Naive thymus-derived CD8-positive, alpha-beta T cell (primary cell): ENCODE measurements at places on chromosomes 7 and 10.
A peak's percentile ranks its signal among the peaks of the same experiment; 100 is the strongest.

GRCh38 chr10:6516929-6517284, 63.2 kb downstream of the PRKCQ start:
- DNase-seq, result peak; percentile 27

GRCh38 chr10:95264227-95265051, 26.4 kb downstream of the PDLIM1 start:
- no peak for DNase-seq

GRCh38 chr7:156545979-156546378, 94.6 kb upstream of the RNF32 start:
- no peak for DNase-seq

GRCh38 chr7:81159402-81159801, 240.6 kb upstream of the SEMA3C start:
- no peak for DNase-seq

- DNase-seq, result no peak
These were observed 114.1 kb downstream of the ICA1 start for GRCh38 chr7:8147760-8148463.

DNA sequence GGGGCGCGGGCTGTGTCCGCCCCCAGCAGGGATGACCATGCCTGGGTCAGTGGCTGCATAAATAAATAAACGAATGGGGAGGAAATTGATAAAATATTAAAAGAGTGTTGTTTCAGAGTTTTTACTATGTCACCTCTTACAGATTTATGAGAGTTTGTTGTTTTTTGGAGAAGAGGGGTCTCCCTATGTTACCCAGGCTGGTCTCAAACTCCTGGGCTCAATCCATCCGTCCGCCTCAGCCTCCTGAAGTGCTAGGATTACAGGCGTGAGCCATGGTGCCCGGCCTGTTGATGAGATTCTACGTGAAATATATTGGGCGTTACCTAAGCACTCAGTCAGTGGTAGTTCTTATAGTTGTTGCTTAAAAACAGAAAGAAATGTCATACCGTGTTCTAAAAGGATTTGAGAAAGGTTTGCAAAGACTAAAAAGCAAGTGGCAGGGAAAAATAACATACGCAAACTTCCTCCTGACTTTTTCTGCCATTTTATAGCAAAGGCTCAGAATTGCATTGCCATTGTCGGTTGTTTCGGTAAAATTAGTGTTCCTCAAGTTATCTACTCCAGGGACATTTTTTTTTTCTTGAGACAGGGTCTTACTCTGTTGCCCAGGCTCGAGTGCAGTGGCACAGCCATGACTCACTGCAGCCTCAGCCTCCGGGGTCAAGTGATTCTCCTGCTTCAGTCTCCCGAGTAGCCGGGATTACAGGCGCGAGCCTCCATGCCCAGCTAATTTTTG, 39.5 kb upstream of the FOXK1 start:
- no peak for DNase-seq

DNA sequence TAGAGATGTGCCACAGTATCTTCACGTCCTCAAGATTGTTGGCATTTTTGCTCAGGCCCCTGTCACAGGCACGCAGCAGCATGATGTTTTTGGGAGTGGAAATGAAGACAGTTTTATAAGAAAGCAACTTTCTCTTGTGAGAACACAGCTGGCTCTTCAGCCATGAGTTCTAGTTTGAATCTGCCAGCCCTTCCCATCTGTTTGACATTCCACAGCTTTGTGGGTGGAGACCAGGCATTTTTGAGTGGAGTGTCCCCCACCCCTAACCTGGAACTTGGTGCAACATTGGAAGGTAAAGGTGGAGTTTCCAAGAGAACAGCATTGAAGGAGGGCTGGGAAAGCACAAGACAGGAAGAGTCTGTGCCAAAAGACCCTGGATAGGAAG, 253.1 kb upstream of the IGFBP3 start:
- DNase-seq, result no peak

DNA sequence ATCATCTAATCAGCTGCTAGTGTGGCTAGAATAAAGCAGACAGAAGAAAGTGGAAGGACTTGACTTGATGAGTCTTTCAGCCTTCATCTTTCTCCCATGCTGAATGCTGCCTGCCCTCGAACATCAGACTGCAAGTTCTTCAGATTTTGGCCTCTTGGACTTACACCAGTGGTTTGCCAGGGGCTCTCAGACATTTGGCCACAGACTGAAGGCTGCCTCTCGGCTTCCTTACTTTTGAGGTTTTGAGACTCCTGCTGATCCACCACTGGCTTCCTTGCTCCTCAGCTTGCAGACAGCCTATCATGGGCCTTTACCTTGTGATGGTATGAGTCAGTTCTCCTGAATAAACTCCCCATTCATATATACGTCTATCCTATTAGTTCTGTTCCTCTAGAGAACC, 26.0 kb downstream of the PLPP4 start:
- no peak for DNase-seq

DNA sequence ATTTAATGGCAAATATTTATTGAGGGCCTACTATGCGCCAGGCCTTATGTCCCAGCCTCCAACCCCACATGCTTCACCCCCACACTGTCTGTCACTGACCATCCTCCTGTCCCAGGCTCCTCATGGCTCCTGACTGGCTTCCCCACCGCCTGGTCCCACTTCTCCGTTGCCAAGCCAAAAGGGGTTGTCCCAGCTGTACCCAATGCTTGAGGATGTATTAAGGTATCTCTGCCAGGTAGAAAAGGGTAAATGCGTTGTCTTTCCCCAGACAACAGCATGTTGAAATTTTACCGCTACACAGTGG, 168.8 kb upstream of the FRMD4A start:
- DNase-seq, result no peak

- no peak for DNase-seq
These were observed 31.4 kb downstream of the AHCYL2 start for GRCh38 chr7:129256221-129256620.

DNA sequence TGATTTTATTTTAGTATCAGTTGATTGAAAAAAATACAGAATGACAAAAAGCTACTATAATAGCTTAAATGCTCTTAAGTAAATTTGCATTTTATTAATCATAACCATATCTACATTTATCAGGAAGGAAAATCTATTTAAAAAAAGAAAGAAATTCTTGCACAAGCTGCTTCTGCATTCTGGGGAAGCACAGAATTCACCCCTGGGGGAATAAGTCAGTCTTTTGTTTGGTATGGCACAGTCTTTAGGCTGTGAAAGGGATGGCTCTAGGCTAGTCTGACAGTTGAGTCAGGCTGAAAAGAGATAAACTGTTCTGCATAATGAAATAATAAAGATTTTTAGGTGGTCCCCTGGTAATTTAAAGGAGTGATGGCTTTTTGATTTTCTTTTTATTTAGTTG, 37.9 kb downstream of the HTR7 start:
- DNase-seq, result no peak

DNA sequence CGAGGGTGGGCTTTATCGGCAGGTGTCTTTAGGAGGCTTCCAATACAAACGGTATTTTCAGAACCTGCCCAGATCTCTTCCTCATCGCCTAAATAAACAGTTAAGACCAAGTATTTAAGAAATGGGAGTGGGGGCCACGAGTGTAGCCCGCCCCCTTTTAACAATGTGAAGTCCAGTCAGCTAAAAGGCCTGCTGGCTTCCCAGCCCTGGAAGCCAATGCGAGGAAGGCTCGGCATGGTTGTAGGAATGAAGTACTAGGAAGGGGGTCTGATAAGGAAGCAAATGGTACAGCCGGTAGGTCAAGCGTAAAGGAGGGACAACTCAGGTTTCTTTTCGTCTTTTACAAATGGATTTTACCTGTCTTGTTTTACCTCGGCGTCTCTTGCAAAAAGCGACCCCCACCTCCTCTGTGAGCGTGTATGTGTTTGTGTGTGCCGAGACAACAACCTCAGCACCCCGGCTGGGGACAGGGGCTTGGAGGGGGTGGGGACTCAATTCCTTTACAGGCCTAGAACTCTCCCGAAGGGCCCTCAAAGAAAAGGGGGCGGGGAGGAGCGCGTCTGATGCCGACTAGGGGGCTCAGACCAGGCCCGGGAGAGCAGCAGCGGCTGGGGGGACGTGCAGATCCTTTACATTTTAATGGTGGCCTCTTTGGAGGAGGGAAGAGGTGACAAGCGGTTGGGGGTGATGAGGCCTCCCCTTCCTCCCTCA, 147.6 kb downstream of the GPR85 start:
- DNase-seq, result peak; percentile 11

DNA sequence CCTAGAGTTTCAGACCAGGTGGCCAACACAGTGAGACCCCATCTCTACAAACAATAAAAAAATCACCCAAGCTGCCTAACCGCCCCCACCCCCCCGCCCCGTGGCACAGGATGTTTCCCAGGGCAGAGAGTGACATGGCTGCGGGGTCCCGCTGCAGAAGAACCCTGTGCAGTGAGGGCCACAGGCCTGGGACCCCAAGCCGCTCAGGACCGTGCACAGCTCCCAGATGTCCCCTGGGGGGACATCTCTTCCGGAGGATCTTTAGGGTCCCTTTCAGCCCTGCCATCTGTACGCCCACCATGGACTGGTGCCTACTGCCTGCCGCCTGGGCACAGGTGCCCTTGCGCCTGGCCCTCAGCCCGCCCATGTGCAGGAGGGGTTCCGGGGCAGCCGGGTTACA, 373.6 kb downstream of the DNAJB6 start:
- DNase-seq, result no peak

- DNase-seq, result no peak
These were observed 1147.3 kb downstream of the XPNPEP1 start for GRCh38 chr10:108775911-108776475.

DNA sequence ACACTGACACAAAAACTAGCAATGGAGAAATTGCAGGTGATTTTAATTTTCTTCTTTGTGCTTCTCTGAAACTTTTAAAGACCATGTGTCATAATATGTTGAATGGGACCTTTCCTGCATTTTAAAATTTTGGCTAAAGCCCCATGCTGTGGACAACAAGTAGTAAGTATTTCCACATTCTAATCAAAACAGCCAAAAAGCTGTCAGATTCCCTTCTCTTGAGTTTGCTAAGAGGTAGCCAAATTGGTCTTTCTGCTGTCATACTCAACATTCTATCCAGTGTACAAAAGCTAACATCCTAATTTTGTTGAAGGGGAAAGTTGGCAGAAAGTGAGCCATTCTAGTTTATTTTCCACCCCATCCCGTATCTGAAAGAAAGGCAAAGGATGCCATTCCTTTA, 447.6 kb downstream of the TFEC start:
- no peak for DNase-seq

- no peak for DNase-seq
These were observed 13.2 kb downstream of the CWF19L1 start for GRCh38 chr10:100254191-100254590.

DNA sequence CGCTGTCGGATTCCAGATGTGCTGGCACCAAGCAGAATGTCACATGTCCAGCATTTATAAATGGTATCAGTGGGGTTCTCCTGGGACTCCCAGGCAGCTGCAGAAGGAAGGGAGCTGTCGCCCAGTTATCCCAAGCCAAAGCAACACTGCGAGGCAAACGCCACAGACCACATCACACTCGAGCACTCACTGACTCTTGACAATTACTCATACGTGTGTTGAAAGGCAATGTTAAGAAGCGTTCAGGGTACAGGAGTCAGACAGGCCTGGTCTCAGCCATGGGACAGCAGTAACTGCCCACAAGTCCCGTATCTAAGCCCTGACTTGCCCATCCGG, 113.4 kb downstream of the DIP2C start:
- DNase-seq, result no peak

GRCh38 chr7:138549082-138549481, 89.0 kb downstream of the TRIM24 start:
- DNase-seq, result no peak

GRCh38 chr7:6023974-6024435, 7.2 kb upstream of the ANKRD61 start:
- DNase-seq, result no peak

DNA sequence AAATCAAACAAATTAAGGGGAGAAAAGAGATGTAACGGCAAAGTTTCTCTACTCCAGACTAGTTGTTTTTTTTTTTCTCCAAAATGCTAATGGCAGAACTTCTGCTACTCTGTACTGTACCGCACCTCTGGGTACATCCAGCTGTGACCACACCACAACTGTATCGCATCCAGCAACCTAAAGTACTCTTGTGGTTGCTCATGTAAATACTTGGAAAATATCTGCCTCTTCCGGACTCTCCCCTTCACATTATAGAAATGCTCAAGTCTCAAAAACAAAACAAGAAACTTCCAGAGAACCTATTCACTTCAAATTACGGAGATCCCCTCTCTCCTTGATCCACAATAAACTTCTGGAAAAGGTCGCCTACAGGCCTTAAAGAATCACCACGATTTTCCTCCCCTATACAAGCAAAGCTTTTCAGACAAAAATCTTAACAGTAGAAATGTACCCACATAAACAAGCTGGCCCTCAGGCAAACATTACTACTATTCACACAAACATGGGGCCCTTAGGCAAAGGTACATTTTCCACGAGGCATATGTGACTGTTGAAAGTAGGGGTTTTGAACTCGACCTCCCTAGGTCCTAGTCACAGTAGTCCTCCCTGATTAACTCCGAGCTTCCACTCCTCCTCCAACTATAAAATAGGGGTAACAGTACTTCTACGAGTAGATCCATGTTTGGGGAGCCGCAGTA, 222.9 kb upstream of the MKLN1 start:
- no peak for DNase-seq

GRCh38 chr7:2737771-2738540, 50.0 kb downstream of the AMZ1 start:
- DNase-seq, result no peak

- no peak for DNase-seq
These were observed 92.0 kb downstream of the LSMEM1 start for GRCh38 chr7:112572669-112573301.

- no peak for DNase-seq
These were observed 12.9 kb downstream of the SEC31B start for GRCh38 chr10:100506596-100507356.

GRCh38 chr10:76089556-76090180, 658.2 kb downstream of the LRMDA start:
- DNase-seq, result no peak

DNA sequence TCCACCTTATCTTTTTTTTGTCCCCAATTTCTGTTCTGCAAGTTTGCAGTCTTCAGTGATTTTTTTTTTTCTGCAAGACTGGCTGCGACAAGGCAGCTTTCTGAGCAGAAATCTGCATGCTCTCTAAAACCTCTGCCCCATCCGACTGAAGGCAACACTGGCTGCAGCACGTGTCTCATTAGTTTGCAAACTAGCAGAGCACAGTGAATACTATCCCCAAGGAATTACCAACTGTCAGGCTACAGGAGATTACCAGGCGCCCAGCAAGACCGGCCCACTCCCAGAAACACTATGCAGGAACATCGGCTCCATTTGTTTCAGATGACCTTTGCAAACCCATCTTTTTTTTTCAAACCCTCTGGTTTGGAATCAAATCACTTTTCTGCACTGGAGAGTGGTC, 538.8 kb downstream of the SORCS1 start:
- no peak for DNase-seq

GRCh38 chr7:3461923-3462322, 160.9 kb downstream of the SDK1 start:
- peak; percentile 90 for DNase-seq

DNA sequence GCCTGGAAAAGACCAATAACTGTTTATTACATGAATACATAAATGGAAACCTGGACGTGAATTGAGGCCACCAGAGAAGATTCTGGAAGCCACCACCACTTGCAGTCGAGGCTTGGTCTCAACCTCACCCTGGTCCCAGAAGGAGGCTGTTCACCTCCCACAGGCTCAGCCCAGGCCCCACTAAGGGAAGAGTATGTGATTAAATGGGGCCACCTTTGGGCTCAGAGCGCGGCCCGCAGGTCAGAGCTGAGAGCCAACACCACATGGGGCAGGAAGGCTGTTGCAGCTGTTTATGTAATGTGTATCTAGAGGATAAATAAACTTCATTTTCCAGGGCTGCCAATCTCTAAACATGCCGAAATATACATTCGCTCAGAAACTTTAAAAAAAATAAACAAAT, 17.6 kb upstream of the FGFR2 start:
- no peak for DNase-seq
